ENCODE measurements at places on chromosomes 13 and 19.

GRCh38 chr13:75318138-75318833, 163.7 kb downstream of the TBC1D4 start:
- peak; percentile 34 for DNase-seq

- no peak for DNase-seq
These were observed 36.5 kb downstream of the B3GLCT start for GRCh38 chr13:31236211-31236786.

GRCh38 chr19:43721469-43722048, 5.7 kb downstream of the IRGC start:
- no peak for DNase-seq

DNA sequence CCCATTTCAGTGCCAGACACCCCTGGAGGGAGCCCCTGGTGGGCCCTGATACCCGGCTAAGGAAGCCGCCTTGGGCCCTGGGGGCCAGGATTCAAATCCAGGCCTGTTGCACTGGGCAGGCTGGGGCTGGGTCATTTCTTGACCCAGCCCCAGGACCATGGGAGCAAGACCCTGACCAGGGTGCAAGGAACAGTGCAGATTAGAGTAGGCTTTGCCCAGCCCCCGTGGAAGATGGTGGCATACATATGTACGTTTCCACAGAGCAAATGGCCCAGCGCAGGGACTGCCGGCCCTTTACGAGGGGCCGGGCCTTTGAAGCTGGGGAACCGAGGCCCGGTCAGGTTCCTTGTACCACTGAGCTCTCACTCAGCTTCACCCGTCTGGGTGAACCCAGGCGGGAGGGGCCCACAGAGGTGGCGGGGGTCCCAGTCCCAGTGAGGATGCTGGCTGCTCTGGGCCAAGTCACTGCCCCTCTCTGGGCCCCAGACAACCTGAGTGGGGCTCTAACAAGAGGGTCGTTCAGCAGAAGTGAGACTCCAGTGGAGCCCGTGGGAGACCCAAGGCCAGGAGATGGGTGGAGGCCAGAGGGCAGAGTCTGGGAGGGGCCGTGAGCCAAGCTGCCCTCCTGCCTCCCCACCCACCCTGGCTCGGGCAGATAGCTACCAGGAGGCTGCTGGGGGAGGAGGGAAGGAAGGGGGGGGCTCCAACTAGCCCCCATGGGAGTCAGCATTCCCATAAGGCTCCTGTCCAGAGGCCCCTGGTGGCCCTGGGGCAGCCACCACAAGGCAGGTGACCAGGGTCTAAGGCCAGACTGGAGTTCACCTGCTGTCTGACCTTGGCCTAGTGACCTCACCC, 2.7 kb downstream of the MKNK2 start:
- DNase-seq: no peak

- no peak for DNase-seq
These were observed 7.9 kb downstream of the ZIC2 start for GRCh38 chr13:99989276-99990125.

Measured in stimulated activated CD4-positive, alpha-beta T cell treated with anti-CD3 and anti-CD28 coated beads, Interleukin-4, amount 100 ng/mL, for 24 hours (primary cell).